Kidney (tissue), 22 donors: ENCODE measurements at places on chromosomes 4 and X. TPM values are rescaled to one million over a fixed set of nuclear protein-coding genes. Genes with fewer than 3 reads are reported as not detected.

- no peak overlapping the region for H3K4me3 ChIP-seq
- H3K27ac ChIP-seq: no peak overlapping the region
- no peaks in the 10 kb centered on the region for H3K4me1 ChIP-seq
- H3K27me3 ChIP-seq: no peaks in the 10 kb centered on the region
- no peaks in the 10 kb centered on the region for H3K36me3 ChIP-seq
Observed at GRCh38 chr4:46032056-46032455, 91.8 kb downstream of the GABRG1 start.

- no peak overlapping the region for H3K27ac ChIP-seq
- no peaks in the 10 kb centered on the region for H3K36me3 ChIP-seq
- no peak overlapping the region for H3K4me3 ChIP-seq
- H3K27me3 ChIP-seq: no peaks in the 10 kb centered on the region
Observed at GRCh38 chrX:47250017-47250347, 17.2 kb downstream of the USP11 start.

DNA sequence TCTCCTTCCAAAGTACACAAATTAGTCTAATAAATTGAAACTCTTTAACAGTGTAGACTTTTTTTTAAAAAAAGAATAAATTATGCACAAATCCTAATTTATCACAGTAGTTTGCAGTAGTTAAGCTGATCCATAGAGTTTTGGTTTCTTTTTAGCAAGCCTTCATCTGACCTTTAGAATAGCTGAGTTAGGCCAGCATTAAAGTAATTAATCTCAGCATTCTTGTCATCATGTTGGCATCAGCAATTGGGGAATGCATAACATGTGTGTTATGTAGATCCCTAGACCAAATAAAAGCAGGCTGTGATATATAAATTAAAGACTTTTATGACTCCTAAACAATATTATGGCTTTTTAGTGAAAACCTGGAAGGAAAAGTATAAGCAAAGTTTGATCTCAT, 426.5 kb upstream of the PABPC4L start:
- peak overlapping the region; percentile 35 for H3K27ac ChIP-seq
- no peak for DNase-seq
- peak overlapping the region; percentile 57 for H3K4me3 ChIP-seq
- H3K36me3 ChIP-seq: no peaks in the 10 kb centered on the region
- H3K27me3 ChIP-seq: no peaks in the 10 kb centered on the region

DNA sequence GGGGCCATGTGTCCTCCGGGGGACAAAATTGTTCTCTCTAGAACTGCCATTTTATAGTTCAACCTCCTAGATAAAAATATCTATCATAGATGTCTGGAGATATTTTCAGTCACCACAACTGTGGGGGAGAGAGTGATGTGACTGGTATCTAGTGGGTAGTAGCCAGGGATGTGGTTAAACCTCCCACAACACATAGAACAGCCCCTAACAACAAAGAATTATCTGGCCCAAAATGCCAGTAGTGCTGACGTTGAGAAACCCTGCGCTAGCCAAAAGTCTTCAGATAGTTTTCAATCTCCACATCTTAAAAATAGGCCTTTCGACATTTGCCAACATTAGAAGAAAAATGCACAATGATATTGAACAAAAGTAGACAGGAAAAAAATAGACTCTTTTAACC, 19.0 kb upstream of the SUPT20HL2 start:
- H3K27ac ChIP-seq: no peak overlapping the region
- H3K36me3 ChIP-seq: no peaks in the 10 kb centered on the region
- H3K4me3 ChIP-seq: no peak overlapping the region
- no peaks in the 10 kb centered on the region for H3K27me3 ChIP-seq
- DNase-seq: no peak

DNA sequence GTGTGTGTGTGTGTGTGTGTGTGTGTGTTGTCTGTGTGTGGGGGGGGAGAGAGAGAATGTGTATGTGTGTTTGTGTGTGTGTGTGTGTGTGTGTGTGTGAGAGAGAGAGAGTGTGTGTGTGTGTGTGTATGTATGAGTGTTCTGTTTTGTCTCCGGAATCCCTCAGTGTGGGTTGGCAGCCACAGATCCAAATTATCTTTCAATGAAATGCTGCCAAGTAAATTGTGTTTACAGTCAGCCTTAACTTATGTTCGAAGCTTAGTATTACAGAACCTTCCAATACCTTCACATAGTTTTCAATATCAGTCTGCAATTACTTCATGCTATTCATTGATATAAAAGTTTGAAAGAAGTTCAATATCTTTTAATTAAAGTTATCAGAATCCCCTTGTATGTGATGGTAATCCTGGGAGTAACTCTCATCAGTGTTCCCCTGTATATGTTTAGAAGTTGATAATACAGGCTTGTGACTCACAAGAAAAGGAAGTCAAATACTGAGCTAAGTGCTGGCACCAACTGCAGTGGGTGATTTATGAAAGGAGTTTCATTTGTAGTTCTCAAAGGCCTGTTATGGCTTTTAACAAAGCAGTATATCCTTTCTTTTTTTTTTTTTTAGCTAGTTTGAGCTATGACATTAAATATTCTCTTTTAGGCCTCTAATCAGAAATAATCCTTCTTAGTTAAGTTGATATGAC, 51.6 kb upstream of the HTR2C start:
- H3K4me1 ChIP-seq: no peaks in the 10 kb centered on the region
- H3K4me3 ChIP-seq: no peak overlapping the region
- no peak overlapping the region for H3K27ac ChIP-seq
- no peaks in the 10 kb centered on the region for H3K27me3 ChIP-seq

- H3K27me3 ChIP-seq: no peaks in the 10 kb centered on the region
- H3K4me3 ChIP-seq: no peak overlapping the region
- no peak for DNase-seq
- H3K4me1 ChIP-seq: no peaks in the 10 kb centered on the region
- no peaks in the 10 kb centered on the region for H3K36me3 ChIP-seq
Observed at GRCh38 chrX:45592101-45592500, 391.4 kb upstream of the DIPK2B start.

GRCh38 chr4:7384929-7385890, 49.5 kb downstream of the PSAPL1 start:
- H3K4me3 ChIP-seq: no peak overlapping the region
- H3K27me3 ChIP-seq: no peaks in the 10 kb centered on the region
- H3K4me1 ChIP-seq: no peaks in the 10 kb centered on the region
- H3K36me3 ChIP-seq: no peaks in the 10 kb centered on the region

The NPY5R gene
- 3.0 TPM for total RNA-seq

The XK gene
- total RNA-seq: 1.3 TPM
